ENCODE measurements at places on chromosomes 1 and 21.

DNA sequence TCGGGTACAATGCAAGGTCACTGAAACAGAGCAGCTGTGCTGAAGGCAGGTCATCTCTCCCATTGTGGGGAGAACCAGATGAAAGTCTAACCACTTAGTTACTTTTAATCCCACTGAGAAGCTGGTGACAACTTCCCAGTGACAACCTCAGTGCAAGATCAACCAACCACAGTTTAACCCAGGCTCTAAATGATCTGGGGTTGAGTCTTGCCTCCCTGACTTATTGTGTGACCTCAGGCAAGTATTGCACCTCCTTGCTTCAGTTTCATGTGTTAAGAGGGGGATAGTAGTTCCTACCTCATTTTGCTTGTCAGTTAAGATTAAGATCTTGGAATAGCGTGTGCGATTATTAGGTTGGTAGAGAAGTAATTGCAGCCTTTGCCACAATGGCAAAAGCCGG is 3.2 kb downstream of the ZP4 start:
- no peak for DNase-seq

DNA sequence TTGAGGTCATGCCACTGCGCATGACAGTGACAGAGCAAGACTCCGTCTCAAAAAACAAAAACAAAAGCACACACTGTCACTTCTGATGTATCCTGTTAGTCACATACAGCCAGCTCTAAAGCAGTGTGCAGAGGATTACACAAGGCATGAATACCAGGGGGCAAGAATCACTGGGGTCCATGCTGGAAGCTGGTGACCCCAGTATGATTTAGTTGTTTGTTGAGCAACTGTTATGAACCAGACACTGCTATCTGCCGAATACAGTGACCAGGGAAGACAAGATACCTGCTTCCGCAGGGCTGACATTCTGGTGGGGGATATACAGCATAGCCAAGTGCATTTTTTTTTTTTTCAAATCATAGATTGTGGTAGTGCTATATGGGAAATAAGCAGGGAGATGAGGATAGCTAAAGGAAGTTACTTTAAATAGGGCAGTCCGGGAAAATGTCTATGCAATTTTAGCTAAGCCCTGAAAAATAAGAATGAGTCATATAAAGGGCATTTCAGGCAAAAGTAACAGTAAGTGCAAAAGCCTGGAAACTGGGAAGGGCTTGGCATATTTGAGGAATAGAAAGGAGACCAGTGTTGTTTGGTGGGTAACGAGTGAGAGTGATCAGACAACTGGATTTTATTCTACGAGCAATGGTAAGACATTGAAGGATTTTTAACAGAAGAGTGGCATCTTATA is 69.7 kb downstream of the ADSS2 start:
- DNase-seq, result no peak

DNA sequence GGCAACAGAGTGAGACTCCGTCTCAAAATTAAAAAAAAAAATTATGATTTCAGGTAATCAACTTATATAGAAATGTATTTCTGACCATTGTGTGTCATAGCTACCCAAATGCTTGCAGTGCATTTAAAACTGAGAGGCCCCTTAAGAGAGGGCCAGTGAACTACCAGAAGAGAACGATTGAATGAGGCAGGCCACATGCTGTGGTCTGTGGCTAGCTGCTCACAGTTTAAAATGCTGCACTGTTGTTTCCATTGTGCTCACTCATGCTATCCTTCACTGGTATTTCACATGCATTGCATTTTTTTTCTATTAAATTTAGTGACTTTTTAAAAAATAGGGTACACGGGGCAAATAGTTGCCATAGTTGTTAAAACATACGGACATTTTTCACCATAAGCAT is 26.0 kb downstream of the CHML start:
- no peak for DNase-seq

DNA sequence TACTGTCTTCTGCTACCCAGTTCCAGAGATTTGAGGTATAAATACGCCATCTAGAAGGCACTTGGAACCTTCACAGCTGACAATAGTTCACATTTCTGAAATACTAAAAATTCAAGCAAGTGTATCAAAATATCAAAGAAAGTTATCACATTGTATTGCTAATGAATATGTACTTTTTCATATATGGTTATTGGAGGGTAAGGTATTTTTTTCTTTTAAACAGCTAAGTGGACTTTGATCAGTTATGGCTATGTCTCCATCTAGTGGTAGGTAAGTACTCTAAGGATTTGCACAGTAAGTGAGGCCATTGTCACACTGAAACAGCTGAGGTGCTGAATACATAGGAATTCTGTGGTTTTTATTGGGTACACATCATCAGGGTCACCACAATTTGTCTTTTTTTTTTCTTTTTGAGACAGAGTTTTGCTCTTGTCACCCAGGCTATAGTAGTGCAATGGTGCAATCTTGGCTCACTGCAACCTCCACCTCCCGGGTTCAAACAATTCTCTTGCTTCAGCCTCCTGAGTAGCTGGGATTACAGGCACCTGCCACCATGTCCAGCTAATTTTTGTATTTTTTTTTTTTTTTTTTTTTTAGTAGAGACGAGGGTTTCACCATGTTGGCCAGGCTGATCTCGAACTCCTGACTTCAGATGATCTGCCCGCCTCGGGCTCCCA is 49.1 kb upstream of the CR2 start:
- DNase-seq, result no peak

DNA sequence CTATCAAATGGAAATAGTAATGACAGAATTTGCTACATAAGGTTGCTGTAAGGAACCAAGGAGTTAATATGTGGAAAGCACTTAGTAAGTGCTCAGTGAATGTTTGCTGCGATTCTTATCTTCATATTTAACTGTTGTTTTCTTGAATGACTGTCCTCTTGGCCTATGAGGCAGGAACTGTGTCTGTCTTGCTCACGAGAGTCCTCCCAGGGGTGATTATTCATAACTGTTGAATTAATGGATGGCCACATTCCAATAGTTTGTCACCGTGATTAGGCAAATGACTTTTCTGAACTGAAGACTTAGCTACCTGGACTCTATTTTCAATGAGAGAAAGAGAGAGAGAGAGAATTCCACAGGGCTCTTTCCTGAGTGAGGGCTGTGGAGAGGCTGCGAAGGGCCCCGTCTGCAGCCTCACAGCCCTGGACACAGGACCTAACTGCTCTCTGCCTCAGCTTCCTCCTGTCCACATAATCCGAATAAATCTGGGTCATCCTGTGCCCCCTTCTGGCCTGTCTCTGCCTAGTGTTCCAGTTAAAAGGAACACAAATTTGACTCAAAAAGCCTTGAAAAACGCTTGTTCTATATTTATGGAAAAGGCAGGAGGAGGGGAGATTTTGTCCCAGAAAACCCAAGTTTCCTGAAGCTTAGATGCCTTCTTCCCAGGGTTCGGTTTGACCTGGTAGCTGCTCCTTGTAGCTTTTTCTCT is 8.5 kb downstream of the EDN2 start:
- no peak for DNase-seq

DNA sequence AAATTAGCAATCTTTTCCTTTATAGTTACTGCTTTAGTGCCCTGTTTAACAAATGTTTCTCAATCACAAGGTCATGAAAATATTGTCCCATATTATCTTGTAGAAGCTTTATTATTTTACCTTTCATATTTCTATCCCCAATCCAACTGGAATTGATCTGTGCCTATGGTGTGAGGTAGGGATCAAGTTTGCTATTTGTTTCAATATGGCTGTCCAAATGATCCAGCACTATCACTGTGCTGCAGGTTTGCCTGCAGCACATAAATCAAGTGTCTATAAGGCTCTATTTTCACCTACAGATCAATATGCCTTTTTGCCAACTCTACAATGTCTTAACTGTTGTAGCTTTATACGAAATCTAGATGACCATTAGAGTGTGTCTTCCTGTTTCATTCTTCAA is 96.2 kb downstream of the ENAH start:
- no peak for DNase-seq

DNA sequence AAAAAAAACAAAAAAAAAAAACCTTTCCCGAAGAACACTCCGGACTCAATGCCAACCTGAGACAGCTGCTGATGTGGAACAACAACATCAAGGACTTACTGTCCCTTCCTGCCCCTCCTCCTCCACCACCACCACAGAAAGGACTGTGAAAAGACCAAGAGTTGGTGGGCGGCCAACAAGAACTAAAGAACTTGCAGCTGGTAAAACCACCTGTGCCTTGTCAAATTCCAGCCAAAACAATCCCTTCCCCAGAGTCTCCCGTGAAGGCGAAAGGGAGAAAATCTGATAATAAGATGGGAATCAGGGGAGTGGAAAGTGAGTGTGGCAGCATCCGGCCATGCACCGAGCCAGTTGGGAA is 88.9 kb downstream of the PROX1 start:
- DNase-seq, result no peak

DNA sequence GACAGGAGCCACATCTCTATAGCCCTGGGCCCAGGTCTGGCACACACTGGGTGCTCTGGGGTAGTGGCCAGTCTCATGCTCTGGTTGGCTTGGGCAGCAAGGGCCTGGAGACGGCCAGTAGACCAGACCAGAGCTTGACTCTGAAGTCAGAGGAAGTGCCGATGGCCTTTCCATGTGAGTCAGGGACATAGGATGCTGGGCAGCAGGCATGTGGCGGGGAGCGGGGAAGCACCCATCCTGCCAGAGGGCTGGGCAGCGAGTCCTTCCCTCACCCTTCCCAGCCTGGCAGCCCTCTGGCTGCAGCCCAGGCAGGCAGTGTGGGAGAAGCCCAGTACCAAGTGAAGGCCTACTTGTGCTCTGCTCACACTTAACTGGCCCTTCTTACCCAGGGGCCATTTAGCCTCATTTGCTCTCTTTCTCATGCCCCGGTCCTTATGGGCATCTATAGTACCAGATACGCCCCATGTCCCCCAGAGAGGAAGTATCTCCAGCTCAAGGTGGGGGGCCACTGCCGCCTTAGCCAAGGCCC is 3.3 kb downstream of the GPR153 start:
- no peak for DNase-seq

GRCh38 chr1:203324105-203325025 is 19.0 kb downstream of the BTG2 start:
- peak; percentile 57 for DNase-seq

DNA sequence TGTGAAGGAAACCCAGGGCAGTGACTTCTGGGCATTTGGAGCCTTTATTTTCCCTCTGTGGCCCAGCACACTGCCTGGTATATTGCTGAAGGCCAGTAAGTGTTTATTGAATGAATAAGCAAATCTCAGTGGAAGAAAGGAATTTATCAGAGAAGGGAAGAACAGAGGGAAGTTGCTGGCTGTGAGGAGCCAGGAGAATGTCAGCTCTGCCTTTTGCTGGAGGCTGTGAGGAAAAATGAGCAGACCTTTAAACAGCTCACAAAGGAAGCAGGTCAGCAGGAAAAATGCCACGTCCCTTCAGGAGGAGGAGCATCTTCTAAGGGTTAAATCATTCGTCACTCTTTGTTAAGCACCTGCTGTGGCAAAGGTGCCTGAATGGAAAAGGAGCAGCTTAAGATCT is 75.9 kb downstream of the GIPC2 start:
- DNase-seq, result no peak

- peak; percentile 86 for DNase-seq
Observed at GRCh38 chr1:205528887-205529825, 24.7 kb downstream of the CDK18 start.

DNA sequence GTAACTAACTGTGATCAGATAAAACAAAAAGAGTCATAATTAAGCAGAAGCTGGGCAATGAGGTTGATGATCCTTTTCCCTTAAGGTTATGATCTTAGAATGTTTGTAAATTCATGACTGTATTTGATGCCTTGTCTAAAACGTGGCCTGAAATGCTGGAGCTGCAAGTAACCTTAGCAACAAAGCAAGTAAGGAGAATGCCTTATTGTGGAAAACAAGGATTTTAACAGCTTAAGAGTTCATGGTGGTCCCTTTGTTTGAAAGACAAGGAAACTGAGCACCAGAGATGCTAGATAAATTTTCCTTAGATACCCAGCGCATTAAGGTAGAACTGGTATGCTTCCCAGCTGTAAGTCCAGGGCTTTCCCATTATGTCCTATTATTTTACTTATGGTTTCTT is 25.7 kb upstream of the XPR1 start:
- DNase-seq, result no peak

All from stimulated activated CD4-positive, alpha-beta T cell treated with anti-CD3 and anti-CD28 coated beads, Interleukin-4, amount 100 ng/mL, for 24 hours (primary cell).